Caco-2 (cell line): ENCODE measurements at places on chromosomes 12 and 14.

DNA sequence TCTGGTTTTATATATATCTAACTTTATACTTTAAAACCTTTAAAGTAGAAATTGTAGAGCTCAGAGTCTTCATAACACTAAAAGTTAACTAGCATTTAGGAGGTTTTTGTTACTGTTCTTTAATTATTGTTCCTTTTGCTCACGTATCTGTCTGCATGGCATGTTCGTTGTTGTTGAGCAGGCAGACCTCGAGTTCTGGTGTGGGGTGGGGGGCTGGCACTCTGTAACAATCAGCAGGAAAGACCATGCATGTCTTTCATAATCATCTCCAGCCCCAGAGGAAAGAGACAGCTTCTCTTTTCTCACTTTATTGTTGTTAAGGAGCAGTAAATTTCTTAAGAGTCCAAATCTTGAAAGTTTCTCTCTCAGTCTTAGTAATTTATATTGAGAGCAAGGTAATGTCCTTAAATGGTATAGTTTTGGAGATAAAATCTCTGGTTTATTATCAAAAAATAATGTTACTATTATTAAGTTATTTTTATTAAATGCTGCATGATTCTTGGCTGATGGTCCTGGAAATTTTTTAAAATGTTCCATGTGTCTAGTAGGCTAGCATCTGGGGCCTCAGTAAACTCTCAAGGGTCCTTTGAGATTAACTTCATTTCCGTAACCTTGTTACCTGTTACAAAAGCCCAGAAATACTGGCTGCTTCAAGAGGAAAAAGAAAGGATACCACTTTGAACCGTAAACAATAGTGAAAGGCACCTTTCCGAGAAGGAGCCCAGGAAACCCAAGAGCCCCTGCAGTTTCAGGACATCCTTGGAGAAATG is 30.3 kb downstream of the CKB start:
- DNase-seq = no peak

- DNase-seq = no peak
These were observed 250.4 kb downstream of the TMTC2 start for GRCh38 chr12:82937151-82937550.

DNA sequence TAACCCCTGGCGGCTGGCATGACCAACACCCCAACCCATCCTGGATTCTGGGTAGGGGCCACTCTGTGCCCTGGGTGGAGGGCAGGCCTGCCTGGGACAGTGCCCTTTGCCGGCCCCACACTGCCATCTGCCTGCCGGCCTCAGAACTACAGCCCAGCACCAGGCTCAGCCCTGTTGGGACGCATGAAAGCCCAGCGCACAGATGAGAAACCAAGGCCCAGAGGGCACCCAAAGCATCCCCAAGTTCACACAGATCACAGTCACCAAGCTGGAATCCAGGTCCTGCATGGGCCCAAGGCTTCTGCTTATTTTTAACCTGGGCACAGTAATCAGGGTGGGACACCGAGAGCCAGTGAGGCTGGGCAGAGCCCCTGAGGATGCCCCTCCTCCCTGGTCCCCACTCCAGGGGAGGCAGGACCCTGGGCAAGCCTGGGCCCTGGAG is 26.2 kb downstream of the RFLNA start:
- peak; percentile 80 for DNase-seq

GRCh38 chr12:83574142-83574541 is 887.4 kb downstream of the TMTC2 start:
- no peak for DNase-seq

- DNase-seq = no peak
These were observed 4.4 kb upstream of the MAX start for GRCh38 chr14:65106736-65107135.

- peak; percentile 59 for DNase-seq
These were observed 51.3 kb downstream of the SSPN start for GRCh38 chr12:26246483-26247164.

DNA sequence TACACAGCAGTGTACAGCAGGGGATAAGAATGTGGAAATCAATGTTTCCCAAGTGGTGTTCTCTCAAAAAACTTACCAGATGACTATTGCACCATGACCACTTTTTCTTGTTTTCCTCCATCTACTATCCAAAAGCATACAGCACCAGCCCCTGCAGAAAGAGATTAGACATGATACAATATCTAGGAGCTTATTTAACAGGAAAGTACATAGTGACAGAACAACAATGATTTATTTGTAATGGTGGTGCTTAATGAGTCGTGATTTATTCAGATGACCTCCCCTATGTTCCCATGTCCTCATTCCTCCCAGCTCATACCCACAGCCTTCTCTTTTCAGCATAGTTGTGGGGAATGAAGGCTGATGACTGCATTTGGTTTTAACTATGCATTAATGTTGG is 413.6 kb downstream of the BTG1 start:
- no peak for DNase-seq

DNA sequence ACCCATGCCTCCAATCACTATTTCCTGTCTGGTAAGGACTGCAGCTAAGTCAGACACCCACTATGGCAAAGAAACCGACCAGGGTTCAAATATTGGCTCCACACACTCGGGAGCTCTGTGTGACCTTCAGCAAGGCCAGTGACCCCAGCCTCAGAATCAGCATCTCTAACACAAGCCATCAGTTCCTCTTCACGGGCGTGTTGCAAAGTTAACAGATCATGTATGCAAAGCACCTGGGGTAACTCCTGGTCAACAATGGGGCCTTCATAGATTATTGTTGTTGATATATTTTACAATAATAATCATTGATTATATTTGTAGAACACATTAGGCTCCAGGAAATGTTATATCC is 6.2 kb upstream of the FAM222A start:
- DNase-seq = no peak

GRCh38 chr14:97924922-97925613 is 1127.9 kb downstream of the VRK1 start:
- no peak for DNase-seq

DNA sequence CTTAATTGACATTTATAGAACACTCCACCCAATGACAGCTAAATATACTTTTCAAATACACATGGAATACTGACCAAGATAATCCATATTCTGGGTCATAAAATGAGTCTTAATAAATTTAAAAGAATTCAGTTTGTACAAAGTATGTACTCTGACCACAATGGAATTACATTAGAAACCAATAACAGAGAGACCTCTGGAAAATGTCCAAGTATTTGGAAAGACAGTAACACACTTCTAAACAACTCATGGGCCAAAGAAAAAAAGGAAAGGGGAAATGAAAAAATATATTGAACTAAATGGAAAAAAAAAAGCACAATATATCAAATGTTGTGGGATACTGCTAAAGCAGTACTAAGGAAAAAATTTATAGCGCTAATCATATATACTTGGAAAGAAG is 52.0 kb downstream of the CRACR2A start:
- no peak for DNase-seq

DNA sequence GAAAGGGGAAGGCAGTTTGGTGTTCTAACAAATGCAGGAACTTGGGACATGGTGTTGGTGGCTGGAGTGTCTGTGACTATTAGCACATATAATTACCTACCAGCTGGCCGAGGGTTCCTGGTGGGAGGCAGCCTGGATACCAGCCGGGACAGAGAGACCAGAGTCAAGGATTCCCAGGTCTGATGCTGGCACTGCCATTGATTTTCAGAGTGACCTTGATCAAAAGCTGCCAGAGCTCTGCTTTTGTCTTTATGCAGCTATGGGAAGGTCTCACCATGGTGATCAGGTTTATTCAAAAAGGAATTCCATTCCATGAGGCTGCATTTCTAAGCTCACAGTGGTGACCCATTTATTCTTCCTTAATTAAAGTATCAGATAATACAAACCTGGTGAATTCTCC is 101.0 kb upstream of the PWP1 start:
- no peak for DNase-seq
